ENCODE measurements at places on chromosomes 3 and 15. TPM values are rescaled to one million over a fixed set of nuclear protein-coding genes. Genes with fewer than 3 reads are reported as not detected.

SLC12A8 gene
- total RNA-seq: 30.7 TPM

SCG5 gene
- total RNA-seq: 0.39 TPM

PARP15 gene
- 0.07 TPM for total RNA-seq

SMAD6 gene
- 10.6 TPM for total RNA-seq

C3orf52 gene
- total RNA-seq: 7.5 TPM

CCDC71 gene
- 17.8 TPM for total RNA-seq
